Erythroblast (primary cell): ENCODE measurements at places on chromosomes 11 and 22.

DNA sequence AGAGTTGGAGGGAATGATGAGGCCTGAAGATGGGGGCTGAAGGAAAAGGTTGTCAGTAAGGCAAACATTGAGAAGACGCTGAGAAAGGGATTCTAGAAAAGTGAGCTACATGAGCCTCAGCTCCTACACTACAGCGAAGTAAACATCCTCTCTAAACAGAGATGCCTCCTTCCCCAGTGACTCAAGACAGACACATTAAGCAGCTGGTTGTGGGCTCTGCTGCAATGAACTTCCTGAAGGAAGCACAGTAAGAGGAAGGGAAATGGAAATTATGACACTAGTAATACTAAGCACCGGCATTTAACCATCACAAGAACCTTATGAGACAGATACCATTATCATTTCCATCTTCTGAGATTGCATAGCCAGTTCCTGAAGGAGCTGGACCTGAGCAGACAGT is 190.5 kb downstream of the C11orf87 start:
- no peak for DNase-seq

DNA sequence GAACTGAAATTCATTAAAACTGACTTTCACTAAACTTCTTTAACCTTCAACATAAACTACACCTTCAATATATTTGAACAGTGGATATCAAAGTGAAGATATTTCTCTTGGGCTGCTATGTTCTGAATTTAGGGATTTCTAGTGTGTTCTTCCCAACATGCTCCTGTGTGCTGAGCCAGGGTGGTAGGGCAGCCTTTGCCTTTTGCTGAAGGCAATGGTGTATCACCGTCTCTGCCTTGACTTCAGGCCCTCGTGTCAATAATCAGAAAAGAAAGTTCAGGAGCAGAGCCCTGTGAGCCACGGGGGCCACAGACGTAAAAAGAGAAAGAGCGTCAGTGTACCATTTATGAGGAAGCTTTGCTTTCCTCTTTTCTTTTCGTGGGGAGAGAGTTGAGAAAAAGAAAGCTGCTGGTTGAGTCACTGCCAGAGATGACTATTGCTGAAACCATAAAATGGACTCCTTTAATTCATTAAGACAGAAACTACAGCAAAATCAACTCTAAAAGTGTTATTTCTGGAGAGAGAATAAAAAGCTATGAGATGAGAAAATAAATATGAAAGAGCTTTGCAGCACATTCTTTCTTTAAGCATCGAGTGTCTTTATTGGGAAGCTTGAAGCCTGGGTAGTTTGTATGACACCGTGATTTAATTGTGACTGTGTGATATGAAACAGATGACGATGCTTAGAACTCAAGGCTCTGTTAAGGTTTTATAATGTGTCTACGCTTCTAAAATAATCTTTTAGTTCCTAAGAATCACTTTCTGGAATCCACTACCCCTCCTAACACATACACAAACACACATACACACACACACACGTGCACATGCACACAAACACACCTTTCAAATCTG is 271.8 kb upstream of the MTNR1B start:
- DNase-seq: no peak

DNA sequence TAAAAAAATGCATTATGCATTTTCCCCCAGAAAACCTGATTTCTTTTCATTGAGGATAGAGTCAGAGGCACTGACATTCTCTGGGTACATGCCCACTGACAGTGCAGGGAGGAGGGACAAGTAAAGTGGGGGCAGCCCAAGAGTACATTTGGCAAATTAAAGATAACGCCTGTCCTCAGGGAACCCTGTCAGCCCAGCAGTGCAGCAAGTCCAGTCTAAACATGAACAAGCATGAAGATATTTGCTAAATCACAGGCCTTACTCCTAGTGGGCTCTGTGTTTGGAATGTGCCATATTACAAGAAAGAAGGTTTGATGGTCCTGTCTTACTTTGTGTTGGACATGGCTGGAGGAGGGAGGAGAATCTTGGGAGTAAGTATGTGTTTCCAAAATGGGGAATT is 37.9 kb downstream of the AMOTL1 start:
- peak; percentile 17 for DNase-seq

- no peak for DNase-seq
Observed at GRCh38 chr11:36441610-36442208, 68.4 kb downstream of the TRAF6 start.

DNA sequence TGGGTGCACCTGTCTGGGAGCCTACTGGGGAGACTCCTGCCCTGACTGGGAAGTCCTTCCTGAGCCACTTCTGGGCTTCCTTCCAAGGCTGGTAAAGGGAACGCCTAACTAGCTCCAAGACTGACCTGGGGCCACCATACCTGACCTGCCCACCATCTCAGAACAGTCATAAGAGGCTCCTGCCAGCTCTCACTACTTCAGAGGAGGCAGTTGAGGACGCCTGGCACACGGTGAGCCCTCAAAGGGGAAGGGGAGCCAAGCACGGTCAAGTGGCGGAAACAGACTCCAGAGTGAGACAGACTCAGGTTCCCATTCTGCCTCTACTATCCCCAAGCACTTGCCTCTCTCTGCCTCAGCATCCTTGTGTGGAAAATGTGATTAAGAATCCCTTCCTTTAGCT is 7.6 kb downstream of the MCAT start:
- DNase-seq: no peak

DNA sequence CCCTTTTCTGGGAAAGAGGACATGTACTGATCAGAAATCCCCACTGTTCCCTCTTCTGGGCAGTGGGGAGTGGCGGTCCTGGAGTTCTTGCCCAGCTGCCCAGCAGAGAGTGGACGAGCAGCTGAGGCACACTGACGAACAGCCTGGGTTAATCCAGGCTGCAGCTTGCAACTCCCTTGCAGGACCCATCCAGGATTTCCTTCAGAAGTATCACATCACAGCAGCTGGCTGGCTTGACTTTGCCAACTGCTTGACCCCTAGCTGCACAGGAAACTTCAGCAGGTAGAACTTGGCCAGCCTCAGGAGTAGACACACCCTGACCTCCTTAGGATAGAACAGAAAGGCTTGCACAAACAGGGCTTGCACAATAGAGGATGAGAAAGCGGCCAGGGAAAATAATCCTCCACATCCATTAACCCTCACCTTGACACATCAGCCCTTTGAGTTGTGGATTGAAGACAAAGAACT is 27.9 kb upstream of the FZD4 start:
- DNase-seq: no peak

- DNase-seq: no peak
Observed at GRCh38 chr11:85094795-85095194, 532.3 kb downstream of the DLG2 start.

DNA sequence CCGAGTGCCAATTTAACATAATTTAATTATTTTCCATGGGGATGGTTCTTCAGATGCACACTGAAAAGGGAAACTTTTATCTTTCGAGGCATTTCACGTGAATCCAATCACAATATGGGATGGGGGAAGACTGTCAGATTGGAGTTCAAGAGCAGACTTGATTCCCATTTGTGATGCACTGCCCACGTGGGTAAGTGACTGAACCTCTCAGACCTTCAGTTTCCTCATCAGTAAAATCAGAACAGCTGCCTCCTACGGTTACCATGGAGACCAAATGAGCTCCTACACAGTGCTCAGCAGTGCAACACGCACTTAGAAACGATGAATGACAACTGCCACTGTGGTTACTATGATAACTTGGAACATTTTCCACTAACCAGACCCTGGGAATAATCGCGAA is 21.7 kb downstream of the KIAA0930 start:
- DNase-seq: no peak

- no peak for DNase-seq
Observed at GRCh38 chr11:43631732-43632131, 48.8 kb upstream of the HSD17B12 start.

DNA sequence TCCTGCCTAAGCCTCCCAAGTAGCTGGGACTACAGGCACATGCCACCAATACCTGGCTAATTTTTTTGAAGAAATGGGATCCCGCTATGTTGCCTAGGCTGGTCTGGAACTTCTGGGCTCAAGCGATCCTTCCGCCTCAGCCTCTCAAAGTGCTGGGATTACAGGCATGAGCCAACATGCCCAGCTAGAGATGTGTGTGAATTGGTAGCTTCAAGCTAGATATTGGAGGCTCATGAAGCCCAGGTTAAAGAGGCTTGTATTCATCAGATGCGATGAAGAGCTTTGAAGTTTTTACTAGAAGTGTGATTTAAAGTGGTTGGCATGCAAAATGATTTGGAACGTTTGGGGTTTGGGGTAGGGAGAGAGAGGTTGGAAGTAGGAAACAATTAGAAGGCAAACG is 19.6 kb downstream of the NF2 start:
- no peak for DNase-seq

GRCh38 chr22:30062950-30063349 is 17.3 kb upstream of the HORMAD2 start:
- no peak for DNase-seq

- no peak for DNase-seq
Observed at GRCh38 chr11:18771266-18772035, 20.1 kb downstream of the PTPN5 start.

- peak; percentile 26 for DNase-seq
Observed at GRCh38 chr11:68142028-68142412, 20.8 kb upstream of the CHKA start.

GRCh38 chr22:20403779-20404140 is 9.8 kb downstream of the ZNF74 start:
- no peak for DNase-seq

DNA sequence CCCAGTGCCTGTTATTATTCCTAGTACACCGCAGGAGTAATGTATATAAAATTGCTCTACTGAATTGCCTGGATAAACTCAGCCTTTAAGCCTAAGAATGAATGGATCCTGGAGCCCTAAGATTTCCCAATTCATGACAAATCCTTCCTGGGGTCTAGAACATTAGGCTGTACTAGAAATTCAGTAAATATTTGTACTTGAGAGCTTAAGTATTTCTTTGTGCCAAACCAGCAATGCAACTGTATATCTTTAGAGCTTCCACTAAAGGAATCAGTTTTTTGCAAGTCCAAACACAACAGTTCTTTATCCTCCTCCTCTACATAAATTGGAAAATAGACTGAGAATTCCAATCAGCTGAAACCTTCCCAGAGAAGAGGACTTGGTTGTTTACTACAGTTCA is 65.6 kb downstream of the FAM168A start:
- DNase-seq: no peak

- DNase-seq: no peak
Observed at GRCh38 chr11:34313099-34313517, 44.7 kb downstream of the ABTB2 start.

DNA sequence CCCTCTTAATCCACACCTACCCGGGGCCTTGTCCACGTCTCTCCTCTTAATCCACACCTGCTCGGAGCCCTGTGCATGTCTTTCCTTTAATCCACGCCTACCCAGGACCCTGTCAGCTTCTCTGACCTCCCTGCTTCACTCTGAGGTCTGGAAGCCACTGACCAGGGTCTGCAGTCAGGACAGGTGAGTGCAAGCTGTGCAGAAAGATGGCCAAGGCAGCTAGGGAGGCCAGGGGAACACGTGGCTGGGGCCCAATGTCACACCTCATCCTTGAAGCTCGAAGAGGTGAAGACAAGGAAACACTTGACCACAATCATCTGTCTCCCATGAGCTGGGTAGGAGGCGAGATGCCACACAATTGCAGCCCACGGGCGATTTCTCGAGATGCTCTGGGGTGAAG is 1516.9 kb downstream of the BRD1 start:
- DNase-seq: no peak

GRCh38 chr22:29093501-29094300 is 20.9 kb downstream of the KREMEN1 start:
- DNase-seq: no peak

DNA sequence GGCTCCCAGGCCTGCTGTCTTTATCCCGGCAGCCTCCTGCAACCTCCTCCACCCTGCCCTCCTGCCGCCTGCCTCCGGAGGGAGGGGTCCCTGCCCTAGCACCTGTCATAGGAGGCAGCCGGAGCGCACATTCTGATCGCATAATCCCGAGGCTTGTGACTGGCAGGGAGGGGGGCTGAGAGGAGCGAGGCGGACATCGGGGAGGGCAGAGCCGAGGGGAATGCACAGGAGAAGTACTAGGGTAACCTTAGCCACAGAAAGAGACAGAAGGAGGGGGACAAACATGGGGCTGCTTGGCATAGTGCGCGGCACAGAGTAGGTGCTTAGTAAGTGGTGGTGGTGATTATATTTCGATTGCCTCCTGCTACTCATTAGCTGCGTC is 9.2 kb upstream of the ALX4 start:
- no peak for DNase-seq

- DNase-seq: no peak
Observed at GRCh38 chr22:49350441-49351121, 477.1 kb downstream of the BRD1 start.

DNA sequence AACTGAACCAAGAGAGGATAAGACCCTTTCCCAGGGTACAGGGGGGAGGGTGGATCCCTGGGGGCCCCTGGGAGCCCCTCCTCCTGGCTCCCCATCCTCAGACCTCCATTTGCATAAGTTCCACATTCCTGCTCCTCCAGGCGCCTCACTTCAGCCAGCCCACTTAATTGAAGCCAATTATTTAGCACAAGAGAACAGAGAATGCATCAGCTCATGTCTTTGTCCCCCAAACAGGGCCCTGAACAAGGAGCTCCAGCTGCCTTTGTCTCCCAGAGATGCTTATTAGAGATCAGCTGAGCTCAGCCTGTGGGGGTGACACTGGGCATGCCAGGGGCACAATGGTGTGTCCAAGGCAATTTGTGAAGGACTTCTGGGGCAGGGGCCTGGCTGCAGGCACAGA is 89.9 kb upstream of the PRDM11 start:
- DNase-seq: no peak

DNA sequence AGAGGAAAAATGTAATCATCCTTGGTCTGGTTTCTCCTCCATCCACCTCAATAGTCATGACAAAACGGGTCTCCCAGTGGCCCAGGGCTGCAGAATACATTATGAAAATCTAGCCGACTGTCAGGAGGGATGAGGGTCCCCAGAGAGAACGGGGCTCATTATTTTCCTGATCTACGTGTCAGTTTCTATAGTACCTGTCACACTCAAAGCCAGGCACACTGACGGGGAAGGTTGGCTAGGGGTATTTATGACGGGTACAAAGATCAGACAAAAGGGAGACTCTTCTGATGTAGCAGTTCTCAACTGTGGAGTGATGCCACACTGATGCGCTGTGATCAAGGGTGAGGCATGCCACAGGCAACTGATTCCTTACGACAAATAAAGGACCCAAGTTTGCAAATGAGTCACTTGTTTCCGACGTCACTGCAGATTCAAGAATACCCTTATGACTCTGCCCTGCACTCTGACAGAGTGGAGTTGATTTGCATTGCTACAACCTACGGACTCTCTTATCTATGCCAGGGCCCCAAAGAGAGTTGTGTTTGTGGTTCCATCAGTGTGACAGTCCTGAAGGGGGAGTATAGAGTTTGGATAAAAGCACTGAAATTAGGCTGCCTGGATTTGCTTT is 188.2 kb upstream of the TBCEL start:
- DNase-seq: no peak

- DNase-seq: no peak
Observed at GRCh38 chr11:130476922-130477491, 28.6 kb downstream of the ADAMTS15 start.

GRCh38 chr22:22974156-22974555 is 86.5 kb downstream of the IGLL5 start:
- no peak for DNase-seq

- DNase-seq: no peak
Observed at GRCh38 chr11:110929129-110929528, 216.9 kb upstream of the ARHGAP20 start.

- DNase-seq: no peak
Observed at GRCh38 chr11:27837895-27838563, 137.8 kb upstream of the BDNF start.

- no peak for DNase-seq
Observed at GRCh38 chr11:128523641-128524040, 63.7 kb downstream of the ETS1 start.

GRCh38 chr11:114416441-114416961 is 16.0 kb downstream of the RBM7 start:
- no peak for DNase-seq
